ENCODE measurements at places on chromosomes 11 and 22.

GRCh38 chr11:67269401-67270255 lies 3.4 kb downstream of the GRK2 start:
- DNase-seq, result no peak

DNA sequence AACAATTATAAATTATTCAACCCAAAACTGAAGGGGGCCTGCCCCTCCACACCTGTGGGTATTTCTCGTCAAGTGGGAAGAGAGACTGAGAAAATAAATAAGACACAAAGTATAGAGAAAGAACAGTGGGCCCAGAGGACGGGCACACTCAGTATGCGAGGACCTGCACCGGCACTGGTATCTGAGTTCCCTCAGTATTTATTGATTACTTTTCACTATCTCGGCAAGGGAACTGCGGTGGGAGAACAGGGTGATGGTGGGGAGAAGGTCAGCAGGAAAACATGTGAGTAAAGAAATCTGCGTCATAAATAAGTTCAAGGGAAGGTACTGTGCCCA lies 3.2 kb downstream of the C11orf54 start:
- DNase-seq, result no peak

- peak; percentile 14 for DNase-seq
Measured at GRCh38 chr11:44590769-44591168, 25.3 kb downstream of the CD82 start.

DNA sequence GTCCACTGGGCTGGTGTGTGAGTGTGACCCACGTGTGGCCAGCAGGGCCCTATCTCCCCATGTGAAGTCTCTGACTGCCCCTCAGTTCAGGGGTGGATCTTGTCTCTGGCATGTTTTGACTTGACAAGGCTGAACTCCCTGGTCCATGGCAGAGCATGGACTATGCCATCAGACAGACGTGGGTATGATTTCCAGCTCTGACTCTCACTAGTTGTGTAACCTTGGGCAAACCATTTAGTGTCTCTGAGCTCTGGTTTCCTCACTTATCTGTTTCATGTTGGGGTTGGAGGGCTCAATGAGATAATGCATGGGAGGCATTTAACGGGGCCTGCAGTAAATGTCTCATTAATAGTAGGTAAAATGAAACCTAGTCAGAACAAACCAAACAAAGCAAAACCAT lies 254.5 kb upstream of the NARS2 start:
- no peak for DNase-seq

DNA sequence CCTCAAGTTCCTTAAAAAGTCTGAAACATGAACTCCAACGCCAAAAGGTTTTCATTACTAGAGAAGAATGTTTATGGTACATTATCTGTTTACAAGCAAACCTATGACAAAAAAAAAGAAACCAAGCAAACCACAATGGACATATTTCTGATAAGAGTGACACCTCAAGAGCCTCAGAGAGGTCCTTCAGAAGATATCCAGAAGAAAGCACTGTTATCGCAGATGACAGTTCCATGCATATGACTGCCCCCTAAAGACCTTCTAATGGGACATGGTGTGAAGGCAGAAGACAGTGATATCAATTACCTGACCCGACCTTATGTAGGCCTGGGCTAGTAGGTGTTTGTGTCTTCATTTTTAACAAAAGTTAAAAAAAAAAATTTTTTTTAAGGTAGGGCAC lies 3.1 kb downstream of the HDHD5 start:
- no peak for DNase-seq

DNA sequence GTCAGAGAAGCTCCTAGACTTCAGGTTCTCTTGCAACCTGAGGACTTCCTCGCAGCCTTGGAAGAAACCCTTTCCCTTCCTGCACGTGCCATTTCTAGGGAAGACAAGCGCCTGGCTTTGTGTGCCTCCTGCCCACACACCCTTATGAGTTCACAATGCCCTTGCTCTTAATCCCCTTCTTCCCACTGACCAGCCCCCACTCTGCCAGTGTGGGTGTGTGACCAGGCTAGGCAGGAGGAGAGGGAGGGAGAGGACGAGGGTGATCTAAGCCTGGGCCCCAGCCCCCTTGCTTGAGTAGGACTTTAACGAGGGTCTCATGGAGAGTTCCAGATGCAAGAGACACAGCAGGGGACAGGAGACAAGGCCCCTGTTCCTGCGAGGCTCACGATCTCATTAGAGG lies 30.2 kb downstream of the TP53I11 start:
- no peak for DNase-seq

- peak; percentile 62 for DNase-seq
Measured at GRCh38 chr22:23180301-23180892, at the start of gene BCR. Gene BCR, plus strand, starts transcription at chr22:23180509. Its CDS starts 452 bp downstream, at chr22:23180961.

DNA sequence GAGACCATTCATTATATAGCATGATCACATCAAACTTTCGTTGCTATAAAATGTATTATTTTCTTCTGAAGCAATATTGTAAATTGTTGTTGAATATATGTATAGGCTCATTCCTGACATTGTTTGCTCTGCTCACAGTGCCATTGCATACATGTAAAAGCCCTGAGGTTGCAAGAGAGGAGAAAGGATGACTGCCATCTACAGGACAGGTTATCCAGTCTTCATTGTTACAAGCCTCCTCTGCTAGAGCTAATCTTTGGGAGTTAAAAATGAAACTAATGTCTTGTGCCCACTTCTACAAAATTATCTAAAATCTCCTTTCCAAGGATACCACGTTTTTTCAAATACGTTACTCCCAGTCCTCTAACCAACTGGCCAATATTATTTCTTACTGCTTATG lies 16.4 kb upstream of the OR5AL1 start:
- DNase-seq, result no peak

GRCh38 chr22:26168939-26169314 lies 335 bp upstream of the SEZ6L start:
- DNase-seq, result no peak

DNA sequence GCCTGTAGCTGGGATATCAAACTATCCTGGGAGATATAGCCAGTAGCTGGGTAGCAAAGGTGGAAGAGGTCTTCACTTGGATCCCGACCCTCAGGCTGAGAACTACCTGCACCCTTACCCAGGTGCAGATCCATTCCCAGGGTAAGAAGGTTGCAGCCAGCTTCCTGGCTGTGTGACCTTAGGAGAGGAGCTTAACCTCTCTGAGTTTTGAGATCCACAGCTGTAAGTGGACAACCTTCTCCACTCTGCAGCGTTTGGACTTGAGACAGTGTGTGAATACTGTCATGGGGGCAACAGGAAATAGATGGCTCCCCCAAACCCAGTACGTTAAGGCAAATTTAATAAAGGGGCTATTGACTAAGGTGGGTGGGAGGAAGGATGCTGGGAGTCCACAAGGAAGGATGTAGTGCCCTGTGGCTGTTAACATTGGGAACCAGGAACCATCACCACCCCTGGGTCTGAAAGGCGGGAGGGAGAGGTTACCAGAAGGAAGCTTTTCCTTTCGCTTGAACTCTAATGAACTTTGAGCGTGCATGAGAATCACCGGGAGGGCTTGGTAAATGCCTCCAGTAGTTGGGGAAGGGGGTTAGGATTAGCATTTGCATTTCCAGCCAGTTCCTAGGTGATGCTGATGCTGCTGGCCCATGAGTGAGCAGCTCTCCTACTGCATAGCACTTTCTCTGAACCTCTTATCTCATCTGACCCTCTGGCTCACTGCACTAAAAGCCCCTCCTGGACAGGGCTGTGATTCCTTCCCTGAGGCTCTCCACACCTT lies 24.4 kb downstream of the SGSM1 start:
- no peak for DNase-seq

- peak; percentile 50 for DNase-seq
Measured at GRCh38 chr11:60899046-60899936, 7.1 kb downstream of the PRPF19 start.

DNA sequence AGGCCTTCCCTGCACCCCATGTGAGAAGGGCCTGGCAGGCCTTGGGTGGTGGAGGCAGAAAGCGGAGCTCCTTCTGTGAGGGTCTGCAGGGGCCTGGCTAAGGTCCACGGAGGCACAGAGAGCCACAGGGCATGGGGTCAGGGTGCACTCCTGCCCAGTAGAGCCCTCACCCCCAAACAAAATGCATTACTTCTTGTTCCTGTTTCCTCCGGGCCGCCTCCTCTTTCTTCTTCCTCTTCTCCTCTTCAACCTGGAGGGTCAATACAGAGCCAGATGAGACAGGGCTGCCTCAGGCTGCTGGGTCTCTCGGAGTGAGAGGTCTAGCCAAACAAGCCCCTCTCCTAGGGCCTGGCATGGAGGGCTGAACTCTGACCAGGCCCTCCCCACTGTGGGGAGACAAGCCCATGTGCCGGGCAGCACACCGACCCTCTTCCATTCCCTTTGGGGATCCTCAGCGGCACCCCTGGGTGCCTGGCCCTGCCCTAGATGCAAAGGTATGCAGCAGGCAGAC lies 10.3 kb upstream of the NAP1L4 start:
- no peak for DNase-seq

- no peak for DNase-seq
Measured at GRCh38 chr22:42461511-42461910, 29.3 kb upstream of the NFAM1 start.

GRCh38 chr22:26725012-26725676 lies 67.8 kb downstream of the MIAT start:
- no peak for DNase-seq

- DNase-seq, result no peak
Measured at GRCh38 chr22:26321469-26321913, 107.6 kb upstream of the ASPHD2 start.

DNA sequence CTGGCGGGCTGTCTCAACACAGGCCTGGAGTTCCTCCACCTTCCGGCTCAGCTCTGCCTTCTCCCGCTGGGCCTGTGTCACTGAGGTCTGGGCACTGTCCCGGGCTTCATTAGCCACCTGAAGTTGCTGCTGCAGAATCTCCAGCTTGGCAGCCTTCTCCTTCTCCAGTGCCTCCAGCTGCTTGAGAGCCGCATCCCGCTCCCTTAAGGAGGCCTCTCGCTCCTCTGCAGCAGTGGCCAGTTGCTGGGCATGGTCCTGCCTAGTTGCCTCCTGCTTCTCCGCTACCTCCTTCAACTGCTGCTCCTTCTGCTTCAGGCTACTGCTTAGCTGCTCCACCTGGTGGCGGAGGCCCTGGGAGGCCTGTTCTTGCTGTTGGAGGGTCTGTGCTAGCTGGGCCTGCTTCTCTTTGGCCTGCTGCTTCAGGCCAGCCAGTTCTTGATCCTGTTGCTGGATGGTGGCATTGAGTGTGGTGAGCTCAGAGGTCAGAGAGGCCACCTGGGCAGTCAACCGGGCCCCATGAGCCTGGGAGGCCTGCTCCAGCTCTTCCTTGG lies 16.9 kb downstream of the IL18BP start:
- no peak for DNase-seq

DNA sequence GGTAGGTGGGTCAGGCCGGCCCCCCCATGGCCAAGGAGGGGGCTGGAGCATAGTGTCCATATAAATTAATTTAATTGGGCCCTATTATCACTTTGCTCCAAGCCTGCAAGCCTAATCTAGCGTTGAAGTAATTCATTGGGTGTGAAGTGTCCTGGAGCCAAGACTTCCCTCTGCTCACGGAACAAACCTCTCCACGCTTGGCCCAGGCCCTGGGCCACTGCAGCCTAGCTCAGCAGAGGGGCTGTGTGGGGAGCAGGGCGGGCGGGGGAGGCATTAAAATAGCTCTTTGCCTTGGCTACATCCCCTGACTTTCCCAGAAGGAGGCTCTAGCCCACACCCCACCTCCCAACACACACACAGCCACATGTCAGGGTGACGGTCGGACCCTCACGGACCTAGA lies 73.5 kb downstream of the THAP12 start:
- no peak for DNase-seq

DNA sequence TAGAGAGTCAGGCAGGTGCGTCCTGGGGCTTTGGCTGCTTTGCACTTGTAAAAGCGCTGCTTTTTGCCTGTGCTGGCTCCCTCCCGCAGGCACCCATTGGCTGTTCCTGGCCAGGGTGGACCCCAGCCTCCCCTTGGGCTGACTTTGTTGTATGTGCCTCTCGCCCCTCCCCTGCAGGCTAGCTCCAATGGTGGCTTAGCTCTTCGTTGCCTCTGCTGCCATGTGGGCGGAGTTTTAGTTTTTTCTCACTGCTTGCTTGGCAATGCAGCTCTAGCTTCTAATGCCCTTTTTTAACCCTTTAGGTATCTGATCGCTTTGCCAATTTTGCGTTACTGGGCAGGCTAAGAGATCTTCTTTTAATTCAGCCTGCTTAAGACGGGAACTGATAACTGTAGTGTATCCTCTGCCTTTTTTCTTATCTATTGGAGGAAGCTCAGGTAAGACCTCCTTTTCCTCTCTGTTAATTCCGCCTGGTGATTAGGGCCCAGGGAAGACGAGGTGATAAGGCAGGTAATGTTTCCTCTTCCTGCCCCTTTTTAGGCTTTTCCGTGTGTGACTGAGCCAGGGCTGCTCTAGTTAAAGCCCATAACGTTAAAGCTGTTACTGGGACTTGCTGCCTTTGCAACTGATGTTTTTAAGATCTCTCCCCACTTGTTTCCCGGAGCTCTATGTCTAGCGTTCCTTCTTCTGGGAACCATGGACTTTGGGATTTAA lies 11.7 kb upstream of the GLYATL1 start:
- DNase-seq, result peak; percentile 29

GRCh38 chr11:122115524-122116379 lies at the start of gene BLID:
Gene BLID, minus strand, starts transcription at chr11:122116215. Its CDS starts 293 bp downstream, at chr11:122115922.
- no peak for DNase-seq

GRCh38 chr11:36508743-36509142 lies 1.3 kb downstream of the TRAF6 start:
- no peak for DNase-seq

DNA sequence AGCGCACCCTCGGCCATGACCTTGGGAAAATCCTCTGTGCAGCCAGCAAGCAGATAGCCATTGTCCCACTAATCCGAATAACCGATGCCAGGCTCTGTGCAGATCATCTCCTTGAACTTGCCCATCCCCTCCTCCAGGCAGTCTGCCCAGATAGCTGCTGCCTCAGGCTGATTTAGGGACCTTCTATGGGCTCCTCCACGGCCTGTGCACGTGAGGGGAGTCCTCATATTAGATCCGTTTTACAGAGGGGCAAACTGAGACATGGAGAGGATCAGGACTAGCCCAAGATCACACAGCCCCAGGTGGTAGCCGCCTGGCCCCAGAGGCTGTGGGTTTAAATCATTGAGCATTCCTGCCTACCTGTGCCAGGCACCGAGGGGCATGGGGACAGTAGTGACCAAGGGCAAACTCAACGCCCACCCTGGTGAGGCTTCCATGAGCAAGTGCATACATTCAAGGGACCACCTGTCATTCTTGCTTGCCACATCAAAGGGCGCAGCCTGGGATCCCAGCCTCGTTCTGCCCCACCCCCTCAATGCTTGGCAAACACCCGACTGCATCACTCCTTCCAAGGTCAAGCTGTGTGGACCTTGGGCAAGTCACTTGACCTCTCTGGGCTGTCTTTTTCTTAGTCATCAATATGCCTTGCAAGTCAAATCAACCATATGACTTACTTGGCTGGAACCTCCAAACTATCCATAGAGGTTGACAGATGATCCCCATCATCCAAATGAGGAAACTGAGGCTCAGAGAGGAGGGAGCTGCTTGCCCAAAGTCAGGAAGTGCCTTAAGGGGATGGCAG lies 131.6 kb downstream of the MN1 start:
- DNase-seq, result no peak

Measured in DND-41 (cell line).